Activated naive CD4-positive, alpha-beta T cell treated with anti-CD3 and anti-CD28 coated beads for 36 hours (primary cell): ENCODE measurements at places on chromosomes 7 and 10.

DNA sequence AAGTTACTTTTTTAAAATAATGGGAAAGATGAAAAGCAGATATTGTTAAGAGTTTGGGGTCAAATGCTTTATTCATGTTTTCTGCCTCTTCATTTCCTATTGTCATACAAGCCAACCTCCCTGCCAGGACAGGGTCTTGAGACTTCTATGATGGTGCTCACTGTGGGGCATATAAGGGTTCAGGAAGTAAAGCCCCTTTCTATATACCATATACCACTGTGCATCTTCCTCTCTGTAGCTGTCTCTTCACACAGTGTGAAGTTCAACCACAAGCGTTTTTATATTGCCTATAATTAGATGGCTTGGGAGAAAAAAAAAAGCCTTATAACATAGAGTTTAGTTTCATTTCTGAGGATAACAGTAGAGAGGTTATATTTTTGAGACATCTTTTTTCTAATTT, 389.8 kb upstream of the SORCS1 start:
- DNase-seq: no peak

- peak; percentile 78 for DNase-seq
These were observed 4.5 kb downstream of the ZKSCAN1 start for GRCh38 chr7:100019908-100020307.

DNA sequence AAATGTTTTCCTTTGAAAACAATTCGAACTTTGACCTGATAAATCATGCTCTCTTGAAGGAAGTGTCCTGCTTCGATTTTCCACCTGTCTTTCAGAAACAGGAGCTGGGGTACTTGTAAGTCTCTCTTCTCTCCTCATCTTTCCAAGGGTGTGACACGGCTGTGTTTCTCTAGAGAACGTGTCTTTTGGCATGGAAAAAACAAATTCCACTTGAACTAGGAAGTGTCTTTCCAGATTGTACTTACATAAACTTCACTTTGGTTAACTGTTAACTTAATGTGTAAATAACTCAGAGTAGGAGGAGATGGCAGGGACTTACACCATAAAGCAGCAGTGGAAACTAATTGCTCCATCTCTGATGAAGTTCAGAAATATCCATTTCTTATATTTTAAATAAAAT, 4.2 kb upstream of the CALCR start:
- no peak for DNase-seq

- no peak for DNase-seq
These were observed 63.0 kb upstream of the MPP7 start for GRCh38 chr10:28365840-28366239.

- no peak for DNase-seq
These were observed 176.9 kb downstream of the RPS24 start for GRCh38 chr10:78210548-78210947.

DNA sequence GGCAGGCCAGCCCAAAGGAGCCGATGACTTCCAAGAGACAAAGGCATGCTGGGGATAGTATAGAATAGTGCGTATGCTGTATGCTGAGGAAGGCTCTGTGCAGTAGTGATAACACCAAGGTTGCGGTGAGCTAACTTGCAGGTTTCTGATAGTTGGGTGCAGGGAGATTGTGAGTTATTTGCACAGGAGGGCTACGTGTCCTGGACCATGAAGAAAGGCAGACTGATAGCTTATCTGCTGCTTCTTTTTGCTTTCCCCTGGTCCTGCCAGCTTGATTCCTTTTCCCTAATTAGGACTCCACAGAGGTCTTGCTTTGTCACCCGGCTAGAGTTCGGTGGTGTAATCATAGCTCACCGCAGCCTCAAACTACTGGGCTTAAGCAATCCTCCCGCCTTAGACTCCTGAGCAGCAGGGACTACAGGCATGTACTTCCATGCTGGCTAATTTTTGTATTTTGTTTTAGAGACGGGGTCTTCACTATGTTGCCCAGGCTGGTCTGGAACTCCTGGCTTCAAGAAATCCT, 43.9 kb upstream of the ARHGAP12 start:
- DNase-seq: no peak

- no peak for DNase-seq
These were observed 409.5 kb downstream of the GLRX3 start for GRCh38 chr10:130545697-130546096.

DNA sequence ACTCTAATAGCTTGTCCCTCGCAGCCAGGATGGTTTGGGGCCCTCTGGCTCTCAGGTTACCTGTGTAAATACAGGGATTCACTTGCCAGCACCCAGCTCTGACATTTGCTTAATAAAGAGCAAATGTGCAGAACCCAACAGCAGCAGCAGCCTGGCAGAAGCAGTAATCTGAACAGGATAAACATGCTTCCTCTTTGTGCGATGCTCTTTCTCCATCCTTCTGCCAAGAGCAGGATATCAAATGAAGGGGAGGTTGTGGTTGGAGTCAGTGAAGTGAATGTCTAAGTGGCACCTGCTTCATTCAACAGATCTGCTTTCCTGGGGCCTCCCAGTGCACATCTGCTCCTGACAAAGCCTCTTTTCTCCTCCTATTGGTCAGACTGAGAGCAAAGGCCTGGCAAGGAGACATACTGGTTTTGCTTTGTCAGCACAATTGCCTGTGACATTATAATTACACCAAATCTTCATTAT, 130.3 kb downstream of the NRF1 start:
- no peak for DNase-seq

GRCh38 chr7:88300401-88300945, 6.2 kb downstream of the STEAP4 start:
- no peak for DNase-seq

DNA sequence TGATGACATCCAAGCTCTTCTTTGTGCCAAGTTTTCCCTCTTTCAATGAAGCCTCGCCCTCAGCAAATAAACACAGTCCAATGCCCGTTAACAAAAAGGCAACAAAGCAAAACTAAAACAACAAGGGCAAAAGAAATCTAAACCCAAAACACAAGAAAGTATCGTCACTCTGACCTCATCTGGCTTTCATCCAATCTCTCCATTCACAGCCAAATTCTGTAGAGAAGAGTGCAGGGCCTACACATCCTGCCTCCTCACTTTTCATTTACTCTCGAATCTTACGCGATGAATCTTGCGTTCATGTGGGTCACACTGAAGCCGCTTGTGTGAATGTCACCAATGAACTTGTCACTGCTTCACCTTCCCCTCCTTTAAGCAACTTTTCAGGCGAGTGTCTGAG, 15.9 kb upstream of the AKR1E2 start:
- no peak for DNase-seq

DNA sequence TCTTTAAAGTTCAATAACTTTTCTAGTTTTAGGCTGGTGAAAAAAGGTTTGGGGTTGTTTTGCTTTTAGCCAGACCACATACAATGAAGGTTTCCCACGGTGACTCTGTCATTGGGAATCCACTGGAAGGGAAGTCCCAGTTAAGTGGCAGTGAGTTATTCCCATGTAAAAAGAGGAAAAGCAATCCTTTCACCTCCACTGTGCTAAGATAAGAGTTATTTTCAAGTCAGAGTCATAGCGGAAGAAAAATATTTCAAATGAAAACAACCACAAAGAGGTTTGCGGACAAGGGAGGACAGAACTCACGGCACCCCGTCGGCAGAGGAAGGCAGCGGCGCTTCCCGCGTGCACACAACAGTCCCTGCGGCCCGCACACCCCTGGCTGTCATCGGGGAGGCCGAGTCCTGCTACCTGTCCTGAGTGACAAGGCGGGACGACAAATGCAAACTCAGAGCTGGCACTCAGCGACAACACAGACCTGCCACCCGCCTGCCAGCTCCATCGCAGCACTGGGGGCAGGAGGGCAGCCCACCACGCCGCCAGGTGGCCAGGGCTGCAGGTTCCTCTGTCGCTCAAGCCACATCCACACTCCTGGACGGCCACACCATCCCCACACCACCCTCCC, 9.3 kb upstream of the PAPOLB start:
- no peak for DNase-seq

- DNase-seq: no peak
These were observed 11.8 kb downstream of the EPHA1 start for GRCh38 chr7:143396625-143397556.

GRCh38 chr7:87013840-87014190, 45.6 kb downstream of the ELAPOR2 start:
- DNase-seq: no peak

GRCh38 chr10:21495002-21495751, 30.3 kb downstream of the SKIDA1 start:
- no peak for DNase-seq

DNA sequence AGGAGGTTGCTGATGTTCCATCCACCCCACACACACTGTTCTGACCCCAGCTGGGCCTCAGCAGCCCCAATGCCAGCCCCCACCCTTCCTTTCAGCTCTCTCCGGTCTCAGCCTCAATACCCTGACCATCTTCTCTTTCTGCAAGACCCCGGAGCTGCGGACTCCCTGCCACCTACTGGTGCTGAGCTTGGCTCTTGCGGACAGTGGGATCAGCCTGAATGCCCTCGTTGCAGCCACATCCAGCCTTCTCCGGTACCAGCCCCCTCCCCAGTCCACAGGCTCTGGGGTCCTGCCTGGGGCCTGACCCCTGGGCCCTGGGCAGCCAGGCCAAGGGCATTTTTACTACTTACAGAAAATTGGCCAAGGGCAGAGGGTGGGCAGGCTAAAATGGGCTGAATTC, 2.6 kb downstream of the RGR start:
- no peak for DNase-seq

DNA sequence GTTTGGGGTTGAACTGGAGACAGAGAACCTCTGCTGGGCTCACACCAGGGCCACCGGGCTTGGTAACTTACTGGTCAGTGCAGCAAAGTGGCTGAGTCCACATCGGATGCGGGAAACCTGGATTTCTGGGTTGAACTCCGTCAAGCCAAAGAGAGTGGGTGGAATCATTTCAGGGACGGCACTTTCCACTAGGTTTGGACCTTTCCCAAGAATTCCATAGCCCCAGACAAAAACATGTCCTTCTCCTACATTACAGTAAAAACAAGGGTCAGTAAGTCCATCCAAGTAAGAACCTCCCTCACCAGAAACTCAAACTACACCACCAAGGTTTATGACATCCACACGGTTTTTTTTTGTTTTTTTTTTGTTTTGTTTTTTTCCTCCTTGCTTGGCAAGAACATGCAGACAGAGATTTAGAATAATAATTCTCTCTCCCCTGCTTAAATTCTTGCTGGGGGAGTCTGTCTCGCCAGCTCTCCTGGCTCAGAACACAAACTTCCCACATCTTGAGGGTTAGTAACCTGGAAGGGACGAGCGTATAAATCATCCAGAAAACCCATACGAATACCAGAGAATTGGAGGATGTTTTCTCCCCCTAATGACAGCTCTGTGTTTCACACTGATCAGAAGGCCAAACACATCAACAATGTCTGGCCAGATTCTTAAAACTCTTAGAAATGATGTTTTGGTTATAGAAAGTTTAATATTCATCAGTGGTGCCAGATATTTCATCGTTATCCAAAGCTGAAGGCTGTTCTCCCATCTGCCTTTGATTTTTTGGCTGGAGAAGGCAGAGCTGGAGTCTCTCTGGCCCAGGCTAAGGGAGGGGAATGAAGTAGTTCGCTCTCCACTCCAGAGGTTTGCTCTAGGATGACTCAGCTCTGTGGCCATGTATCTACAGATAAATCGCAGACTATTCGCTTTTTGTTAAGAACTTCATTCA, 17.5 kb downstream of the RCC1L start:
- DNase-seq: no peak

DNA sequence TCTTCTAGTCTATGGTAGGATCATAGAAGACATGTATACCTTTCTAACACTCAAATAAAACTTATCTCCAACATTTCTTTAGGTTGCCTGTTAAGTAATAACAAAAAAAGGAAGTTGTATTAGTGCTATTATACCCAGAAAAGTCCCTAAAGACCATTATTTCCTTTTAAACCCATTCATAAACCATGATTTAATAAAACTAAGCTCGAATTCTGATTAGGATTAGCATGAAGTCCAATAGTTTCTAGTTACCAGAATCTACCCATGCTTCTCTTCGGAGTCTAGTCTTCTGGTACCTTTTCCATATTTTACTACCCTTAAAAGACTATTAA, 62.7 kb downstream of the USP6NL start:
- no peak for DNase-seq

- DNase-seq: no peak
These were observed 99.4 kb downstream of the ZMIZ1 start for GRCh38 chr10:79168210-79168609.

DNA sequence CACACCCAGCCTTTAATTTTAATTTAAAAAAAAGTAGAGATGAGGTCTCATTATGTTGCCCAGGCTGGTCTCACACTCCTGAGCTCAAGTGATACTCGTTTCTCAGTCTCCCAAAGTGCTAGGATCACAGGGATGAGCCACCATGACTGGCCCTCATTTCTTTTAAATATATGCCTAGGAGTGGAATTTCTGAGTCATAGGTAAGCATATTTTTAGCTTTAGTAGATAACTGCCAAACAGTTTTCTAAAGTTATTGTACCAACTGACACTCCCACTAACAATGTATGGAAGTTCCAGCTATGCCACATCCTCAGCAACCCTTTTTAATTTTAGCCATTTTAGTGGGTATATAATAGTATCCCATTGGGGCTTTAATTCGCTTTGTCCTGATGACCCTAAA, 13.8 kb upstream of the PPIF start:
- peak; percentile 34 for DNase-seq

DNA sequence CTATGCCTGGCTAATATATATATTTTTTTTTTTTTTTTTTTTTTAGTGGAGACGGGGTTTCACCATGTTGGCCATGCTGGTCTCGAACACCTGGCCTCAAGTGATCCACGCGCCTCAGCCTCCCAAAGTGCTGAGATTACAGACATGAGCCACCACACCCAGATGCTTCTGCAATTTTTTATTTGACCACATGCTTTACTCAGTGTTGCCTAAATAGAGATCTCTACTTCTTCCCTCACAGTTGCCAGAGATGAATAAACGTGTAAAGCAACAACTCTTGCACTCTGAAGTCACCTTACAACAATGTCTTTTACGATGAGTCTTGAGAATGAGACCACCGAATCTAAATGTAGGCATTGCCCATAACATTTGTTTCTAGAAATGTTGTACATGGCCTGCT, 107.9 kb upstream of the FRMD4A start:
- DNase-seq: no peak

DNA sequence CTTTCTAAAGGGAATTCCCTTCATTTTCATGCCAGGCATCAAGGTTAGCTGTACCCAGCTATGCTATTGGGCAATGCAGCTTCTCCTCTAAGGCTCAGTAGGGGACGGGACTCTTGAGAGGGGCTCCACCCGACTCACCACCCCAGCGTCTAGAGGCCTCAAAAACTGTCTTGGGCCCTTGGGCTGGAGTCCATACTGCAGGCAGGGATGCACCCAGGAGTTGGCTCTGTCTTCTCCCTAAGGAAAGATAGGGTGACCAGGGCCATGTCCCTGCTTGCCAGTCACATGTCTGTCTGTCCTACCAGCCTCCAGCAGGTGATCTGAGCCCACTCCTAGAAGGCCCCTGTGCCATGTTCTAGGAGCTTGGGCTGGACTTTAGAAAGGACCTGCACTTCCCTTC, 1.2 kb downstream of the OPN4 start:
- no peak for DNase-seq

GRCh38 chr7:105036217-105037168, 22.5 kb downstream of the KMT2E start:
- no peak for DNase-seq
